ENCODE measurements at places on chromosomes 1 and 21.
A peak's percentile ranks its signal among the peaks of the same experiment; 100 is the strongest.

- DNase-seq = no peak
Measured at GRCh38 chr1:190616235-190616634, 138.6 kb upstream of the BRINP3 start.

- no peak for DNase-seq
Measured at GRCh38 chr1:168966217-168966616, 140.3 kb upstream of the ATP1B1 start.

GRCh38 chr1:190904091-190904695, 426.5 kb upstream of the BRINP3 start:
- DNase-seq = no peak

- no peak for DNase-seq
Measured at GRCh38 chr1:221781102-221781755, 39.3 kb upstream of the DUSP10 start.

GRCh38 chr1:181152892-181153633, 64.6 kb downstream of the IER5 start:
- DNase-seq = peak; percentile 68

- DNase-seq = no peak
Measured at GRCh38 chr1:6110326-6110725, 64.6 kb downstream of the KCNAB2 start.

- DNase-seq = no peak
Measured at GRCh38 chr1:150708595-150708994, 11.6 kb upstream of the GOLPH3L start.

- no peak for DNase-seq
Measured at GRCh38 chr1:1167398-1167821, 6.3 kb upstream of the TTLL10 start.

DNA sequence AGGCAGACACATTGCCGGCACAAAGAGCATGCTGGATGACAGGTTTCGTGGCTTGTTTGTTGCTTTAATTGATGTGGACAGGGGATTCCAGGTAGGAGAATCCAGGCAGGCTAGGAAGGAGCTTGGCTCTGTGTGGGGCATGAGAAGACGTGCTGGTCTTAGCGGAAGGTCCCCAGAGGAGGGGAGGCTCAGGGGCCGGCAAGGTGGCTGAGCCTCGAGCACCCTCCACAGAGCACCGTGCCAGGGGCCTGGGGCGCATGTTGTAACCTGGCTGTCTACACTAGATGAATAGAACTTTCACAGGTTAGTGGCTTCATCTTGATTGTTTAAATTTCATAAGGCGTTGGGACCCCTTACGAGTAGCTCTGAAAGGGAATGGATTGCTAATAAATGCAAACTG, 223.1 kb downstream of the CAMTA1 start:
- DNase-seq = no peak

- DNase-seq = no peak
Measured at GRCh38 chr1:21823206-21823979, 11.3 kb downstream of the LDLRAD2 start.

- DNase-seq = no peak
Measured at GRCh38 chr1:150332651-150333290, 11.4 kb downstream of the PRPF3 start.

DNA sequence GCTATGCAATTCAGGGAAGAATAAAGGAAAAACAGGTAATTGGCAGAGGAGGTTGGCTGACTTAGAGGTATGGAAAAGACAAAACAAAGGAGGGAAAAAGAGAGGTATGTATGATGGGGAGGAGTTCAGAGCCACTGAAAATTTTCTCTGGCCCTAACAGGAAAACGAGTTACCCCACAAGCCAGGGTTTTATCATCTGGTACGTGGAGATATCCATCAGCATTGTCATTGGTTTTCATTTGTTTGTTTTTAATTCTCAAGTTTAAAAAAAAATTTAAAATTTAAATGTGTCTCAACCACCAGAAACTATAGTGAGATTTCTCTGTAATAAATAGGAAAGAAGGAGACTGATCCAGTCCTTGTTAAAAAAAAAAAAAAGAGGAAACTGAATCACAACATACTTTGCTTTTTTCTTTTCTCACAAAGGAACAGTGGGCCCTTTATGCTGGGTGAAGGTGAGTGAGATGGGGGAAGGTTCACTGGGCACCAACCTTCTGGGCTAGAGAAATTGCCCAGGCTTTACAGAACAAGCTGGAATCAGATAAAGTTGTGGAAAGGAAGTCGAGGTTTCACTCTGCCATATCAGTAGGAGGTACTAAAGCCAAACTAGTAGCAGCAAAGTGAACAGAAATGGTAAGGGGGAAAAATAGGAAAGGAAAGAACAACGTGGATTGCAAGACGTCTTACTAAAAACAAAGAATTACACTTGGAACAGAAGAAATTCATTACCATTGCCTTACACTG, 2.7 kb downstream of the IFNAR2 start:
- no peak for DNase-seq

DNA sequence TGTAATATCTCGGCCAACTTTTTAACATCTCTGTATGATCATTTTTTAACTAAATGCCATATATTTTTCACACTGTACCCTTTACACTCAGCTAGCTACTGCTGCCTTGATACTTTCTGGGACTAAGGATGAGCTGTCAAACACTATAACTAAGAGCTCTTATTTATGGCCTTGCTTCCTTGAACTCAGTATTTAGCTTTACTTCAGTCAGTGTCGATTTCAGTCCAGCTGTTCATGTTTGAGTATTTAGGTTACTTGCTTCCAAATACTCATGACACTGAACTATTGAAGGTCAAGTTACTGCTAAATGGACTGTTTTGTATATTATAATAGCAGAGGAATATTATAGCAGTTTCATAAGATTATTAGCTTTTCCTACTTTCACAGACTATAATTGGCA, 25.9 kb upstream of the USP25 start:
- no peak for DNase-seq

- peak; percentile 89 for DNase-seq
Measured at GRCh38 chr1:3170561-3171453, 101.8 kb downstream of the PRDM16 start.

- no peak for DNase-seq
Measured at GRCh38 chr1:21381354-21381753, 58.6 kb upstream of the NBPF3 start.
